ENCODE measurements at places on chromosomes 2 and 18. TPM values are rescaled to one million over a fixed set of nuclear protein-coding genes. Genes with fewer than 3 reads are reported as not detected.
A peak's percentile ranks its signal among the peaks of the same experiment; 100 is the strongest.

NMUR1 gene
- total RNA-seq, result not detected

DNA sequence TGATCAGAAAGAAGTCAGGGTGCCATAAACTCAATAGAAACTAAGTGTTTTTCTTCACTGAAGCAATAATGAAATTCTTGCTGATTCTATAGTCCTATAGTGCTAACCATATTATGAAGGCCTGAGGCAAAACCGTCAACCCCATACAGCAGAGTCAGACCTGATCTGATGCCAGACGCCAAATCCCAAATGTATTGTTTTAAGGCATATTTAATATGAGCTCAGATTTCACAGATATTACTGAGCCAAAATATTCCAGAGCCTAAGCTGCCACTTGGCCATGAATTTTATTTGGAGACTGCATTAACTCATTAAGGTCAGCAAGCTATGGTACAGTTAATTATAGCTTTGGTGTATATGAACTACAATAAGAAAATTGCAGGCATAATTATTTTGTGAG, 53.4 kb downstream of the SCN1A start:
- no peaks in the 10 kb centered on the region for H3K4me1 ChIP-seq
- no peak for DNase-seq
- H3K4me3 ChIP-seq, result no peak overlapping the region
- no peaks in the 10 kb centered on the region for H3K36me3 ChIP-seq
- H3K27me3 ChIP-seq, result no peaks in the 10 kb centered on the region
- no peak overlapping the region for H3K27ac ChIP-seq

DNA sequence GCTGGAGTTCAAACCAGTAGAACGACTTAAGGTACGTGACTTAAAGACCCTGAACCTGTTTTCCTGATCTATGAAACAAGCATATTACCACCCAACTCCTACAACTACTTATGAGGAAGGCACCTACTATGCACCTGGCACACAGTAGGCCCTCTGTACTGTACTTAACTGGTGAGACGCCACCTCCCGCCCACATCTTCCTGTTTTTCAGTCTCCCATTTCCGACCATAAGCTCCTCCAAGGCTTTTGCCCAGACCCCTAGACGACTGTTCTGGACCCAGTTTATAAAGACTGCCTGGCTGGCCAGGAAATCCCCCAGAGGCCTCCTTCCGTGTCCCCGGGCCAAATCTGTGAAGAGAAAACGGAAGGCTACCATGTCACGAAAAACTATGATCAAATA, 1.5 kb downstream of the GALNT14 start:
- peaks cover 6% of the 10 kb centered on the region for H3K4me1 ChIP-seq
- no peaks in the 10 kb centered on the region for H3K36me3 ChIP-seq
- peak overlapping the region; percentile 83 for H3K4me3 ChIP-seq
- no peak for DNase-seq

ZNF396 gene
- 3.6 TPM for total RNA-seq

ITGB6 gene
- not detected for total RNA-seq

DNA sequence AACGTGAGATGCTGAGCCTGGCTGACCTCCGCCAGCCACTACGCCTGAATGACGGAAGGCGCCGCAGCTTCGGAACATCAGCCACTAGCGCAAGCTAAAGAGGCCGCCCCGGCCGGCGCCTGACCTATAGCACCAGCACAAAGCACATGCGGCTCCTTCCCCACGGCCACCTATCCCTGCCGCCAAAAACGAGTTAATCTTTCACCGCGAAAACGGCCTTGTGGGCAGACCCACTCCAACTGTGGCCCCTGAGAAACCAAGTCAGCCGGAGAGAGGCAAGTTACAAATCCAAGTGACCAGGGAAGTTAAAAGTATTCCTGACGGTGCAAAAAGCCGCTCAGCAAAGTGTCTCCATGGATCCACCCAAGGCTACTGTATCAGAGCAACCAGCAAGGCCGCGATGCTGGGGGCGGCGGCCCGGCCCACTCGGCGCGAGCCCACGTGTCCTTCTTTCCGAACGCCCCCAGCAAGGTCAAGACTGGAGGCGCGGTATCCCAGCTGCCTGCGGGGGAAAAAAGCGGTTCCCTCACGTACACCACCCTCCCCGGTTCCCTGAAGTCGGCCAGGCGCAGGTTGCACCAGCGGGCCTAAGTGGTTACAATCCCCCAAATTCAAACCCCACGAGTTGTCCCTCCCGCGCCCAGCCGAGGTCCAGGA, 575 bp downstream of the HSPD1 start:
- DNase-seq, result peak; percentile 45
- peak overlapping the region; percentile 95 for H3K27ac ChIP-seq
- H3K27me3 ChIP-seq, result no peaks in the 10 kb centered on the region
- H3K4me1 ChIP-seq, result peaks cover 56% of the 10 kb centered on the region
- peak overlapping the region; percentile 97 for H3K4me3 ChIP-seq

- H3K27ac ChIP-seq, result no peak overlapping the region
- no peaks in the 10 kb centered on the region for H3K4me1 ChIP-seq
- H3K4me3 ChIP-seq, result no peak overlapping the region
- DNase-seq, result no peak
- H3K36me3 ChIP-seq, result no peaks in the 10 kb centered on the region
These were observed 484.5 kb upstream of the ZNF804A start for GRCh38 chr2:184113696-184114403.

- DNase-seq, result no peak
- H3K27me3 ChIP-seq, result no peaks in the 10 kb centered on the region
- no peaks in the 10 kb centered on the region for H3K4me1 ChIP-seq
- no peaks in the 10 kb centered on the region for H3K36me3 ChIP-seq
These were observed 11.1 kb downstream of the TRAK2 start for GRCh38 chr2:201440182-201440581.

MTIF2 gene
- 32.9 TPM for total RNA-seq

DNA sequence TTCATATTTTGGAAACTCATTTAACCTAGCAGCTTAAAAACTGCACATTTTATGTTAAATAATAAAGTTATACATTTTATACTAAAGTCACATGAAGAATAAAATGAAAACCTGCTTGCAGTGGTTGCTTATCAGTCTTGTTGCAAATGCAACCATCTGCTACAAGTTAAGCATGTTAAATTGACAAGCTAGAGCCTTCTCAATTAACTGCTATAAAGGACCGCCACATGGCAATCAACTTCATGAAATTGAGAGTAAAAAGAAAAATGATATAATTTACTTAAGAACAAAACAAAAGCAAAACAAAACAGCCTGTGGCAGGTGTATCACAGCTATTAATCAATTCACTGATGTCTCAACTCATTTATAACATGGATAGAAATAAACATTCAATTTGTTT, 78.7 kb downstream of the RTTN start:
- no peak overlapping the region for H3K4me3 ChIP-seq
- H3K27me3 ChIP-seq, result no peaks in the 10 kb centered on the region
- peaks cover 17% of the 10 kb centered on the region for H3K36me3 ChIP-seq

DNA sequence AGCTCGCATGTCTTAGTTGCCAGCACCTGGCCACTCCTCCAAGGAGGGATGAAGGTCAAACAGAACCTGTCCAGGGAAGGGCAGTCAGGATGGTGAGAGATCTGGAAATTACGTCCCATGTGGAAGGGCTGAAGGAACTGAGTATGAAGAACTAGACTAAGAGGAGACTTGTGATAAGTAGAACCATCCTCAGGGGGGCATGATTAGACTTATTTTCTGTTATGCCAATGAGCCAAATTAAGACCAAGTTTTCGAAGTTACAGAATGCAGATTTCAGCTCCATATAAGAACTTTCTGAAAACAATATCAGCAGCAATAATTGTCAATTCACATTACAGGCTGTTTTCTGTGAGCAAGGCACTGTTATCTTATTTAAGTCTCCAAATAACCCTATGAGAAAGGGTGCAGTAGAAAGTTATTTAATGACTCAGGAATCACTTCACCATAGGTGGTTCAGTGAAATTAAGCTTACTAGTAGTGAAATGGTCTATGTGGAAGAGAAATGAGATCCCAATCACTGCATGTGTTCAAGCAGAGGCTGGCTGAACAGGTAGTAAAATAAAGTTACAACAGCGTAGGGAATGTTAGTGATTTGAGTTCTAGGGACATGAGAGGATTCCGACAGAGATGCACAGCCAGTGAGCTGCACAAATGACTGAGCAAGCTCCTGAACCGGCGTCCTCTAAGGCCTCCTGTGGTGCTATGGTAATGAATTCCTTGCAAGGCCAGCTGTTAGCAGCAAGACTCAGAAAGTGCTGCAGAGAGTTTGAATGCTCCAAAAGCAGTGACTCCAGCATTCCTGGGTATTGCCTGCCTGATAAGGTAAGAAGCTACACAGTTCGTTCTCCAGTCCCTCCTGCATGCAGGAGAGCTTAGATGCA, 4.5 kb upstream of the DYM start:
- H3K4me1 ChIP-seq, result peaks cover 16% of the 10 kb centered on the region
- no peaks in the 10 kb centered on the region for H3K27me3 ChIP-seq

CKAP2L gene
- total RNA-seq, result 31.3 TPM

- no peak for DNase-seq
- peaks cover 30% of the 10 kb centered on the region for H3K36me3 ChIP-seq
- peaks cover 46% of the 10 kb centered on the region for H3K4me1 ChIP-seq
- no peak overlapping the region for H3K27ac ChIP-seq
These were observed 27.9 kb downstream of the SETBP1 start for GRCh38 chr18:44708451-44709083.

PID1 gene
- 0.91 TPM for total RNA-seq

CRYGC gene
- not detected for total RNA-seq

- no peak overlapping the region for H3K27ac ChIP-seq
- no peaks in the 10 kb centered on the region for H3K27me3 ChIP-seq
- peaks cover 2% of the 10 kb centered on the region for H3K36me3 ChIP-seq
- peaks cover 17% of the 10 kb centered on the region for H3K4me1 ChIP-seq
- DNase-seq, result no peak
- no peak overlapping the region for H3K4me3 ChIP-seq
These were observed 83.5 kb downstream of the LDLRAD4 start for GRCh38 chr18:13302040-13302439.

SKOR2 gene
- total RNA-seq, result 1.4 TPM

DNA sequence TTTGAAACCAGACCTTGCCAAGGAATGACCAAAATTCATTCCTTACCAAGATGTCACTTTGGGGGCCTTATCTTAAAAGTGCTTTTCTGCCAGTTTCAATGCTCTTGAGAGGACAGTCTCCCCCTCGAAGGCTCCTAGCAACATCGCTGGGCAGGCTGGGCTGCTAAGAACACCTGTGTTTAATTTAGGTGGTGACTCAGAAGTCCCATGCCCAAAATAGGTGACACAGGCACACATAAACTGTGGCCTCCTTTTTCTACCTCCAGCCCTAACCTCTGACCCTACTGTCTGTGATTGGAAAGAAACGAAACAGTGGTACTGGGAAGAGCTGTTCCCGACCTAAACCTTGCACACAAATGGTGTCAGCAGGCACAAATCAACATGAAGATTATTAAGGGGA, 28.7 kb upstream of the ROCK2 start:
- no peak for DNase-seq
- no peak overlapping the region for H3K27ac ChIP-seq
- no peak overlapping the region for H3K4me3 ChIP-seq

GRCh38 chr2:18186816-18187613, 308.5 kb downstream of the KCNS3 start:
- DNase-seq, result no peak
- H3K4me1 ChIP-seq, result no peaks in the 10 kb centered on the region
- no peak overlapping the region for H3K27ac ChIP-seq
- H3K36me3 ChIP-seq, result no peaks in the 10 kb centered on the region
- H3K4me3 ChIP-seq, result no peak overlapping the region
- H3K27me3 ChIP-seq, result peaks cover 37% of the 10 kb centered on the region

DNA sequence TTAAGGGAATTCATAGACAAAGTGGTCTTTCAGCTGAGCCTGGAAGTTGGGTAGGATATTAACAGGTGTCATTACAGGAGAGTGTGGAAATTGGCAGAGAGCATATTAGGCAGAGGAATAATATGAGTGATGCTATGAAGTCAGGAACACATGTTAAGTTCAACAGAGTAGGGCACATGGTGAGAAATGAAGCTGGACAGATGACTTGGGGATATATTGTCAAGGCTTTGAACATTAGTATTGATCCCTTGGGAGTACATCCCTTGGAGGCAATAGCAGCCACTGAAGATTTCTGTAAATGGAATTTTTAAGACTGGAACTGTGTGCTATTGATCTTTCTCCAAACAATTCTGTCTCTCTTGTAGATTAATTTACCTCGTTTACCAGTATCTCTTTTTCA, 170.7 kb downstream of the SCG2 start:
- no peak overlapping the region for H3K4me3 ChIP-seq
- no peaks in the 10 kb centered on the region for H3K4me1 ChIP-seq
- H3K27me3 ChIP-seq, result no peaks in the 10 kb centered on the region
- H3K27ac ChIP-seq, result no peak overlapping the region
- DNase-seq, result no peak

- DNase-seq, result no peak
- peaks cover 5% of the 10 kb centered on the region for H3K4me1 ChIP-seq
- no peaks in the 10 kb centered on the region for H3K27me3 ChIP-seq
These were observed 132.4 kb upstream of the FSHR start for GRCh38 chr2:49286726-49287125.

SNORC gene
- 3.0 TPM for total RNA-seq

DNA sequence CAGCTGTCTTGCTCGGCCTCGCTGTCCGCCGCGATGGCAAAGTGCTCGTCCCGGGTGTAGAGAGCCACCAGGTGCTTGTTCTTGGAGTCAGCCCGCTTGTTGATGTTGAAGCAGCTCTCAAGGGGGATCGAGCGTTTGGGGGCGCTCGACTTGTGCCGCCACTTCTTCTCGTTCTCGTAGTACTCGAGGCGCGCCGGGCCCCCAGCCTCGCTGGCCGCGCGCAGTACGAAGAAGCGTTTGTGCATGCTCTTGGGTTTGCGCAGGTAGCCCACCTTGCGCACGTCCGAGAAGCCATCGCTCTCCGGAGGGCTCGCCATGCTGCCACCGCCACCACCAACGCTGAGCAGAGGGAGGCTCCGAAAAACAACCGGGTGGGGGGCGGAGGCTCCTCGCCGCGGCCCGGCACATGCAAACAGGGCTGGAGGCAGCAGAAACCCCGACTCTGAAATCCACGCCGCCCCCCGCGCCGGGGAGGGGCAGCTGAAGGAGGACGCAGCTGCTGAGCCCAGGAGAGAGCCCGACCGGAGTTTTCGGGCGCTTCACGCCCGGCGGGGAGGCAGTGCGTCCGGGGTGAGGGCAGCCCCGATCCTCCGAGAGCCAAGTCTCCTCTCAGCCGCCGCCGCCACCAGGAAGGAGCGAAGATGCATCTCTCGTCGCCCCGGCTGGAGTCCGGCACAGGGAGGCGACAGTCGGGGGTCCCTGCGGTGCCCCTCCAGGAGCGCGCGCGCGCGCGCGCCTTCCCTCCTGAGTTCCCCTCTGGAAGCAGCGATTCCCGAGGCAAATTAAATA, 1.0 kb downstream of the IRS1 start:
- H3K4me1 ChIP-seq, result peaks cover 37% of the 10 kb centered on the region
- peaks cover 4% of the 10 kb centered on the region for H3K27me3 ChIP-seq
- no peak overlapping the region for H3K27ac ChIP-seq
- DNase-seq, result no peak

PLA2R1 gene
- 0.09 TPM for total RNA-seq

- peak; percentile 32 for DNase-seq
- H3K27ac ChIP-seq, result peak overlapping the region; percentile 90
- peaks cover 4% of the 10 kb centered on the region for H3K27me3 ChIP-seq
- peak overlapping the region; percentile 95 for H3K4me3 ChIP-seq
- peaks cover 5% of the 10 kb centered on the region for H3K36me3 ChIP-seq
These were observed 756 bp downstream of the ABI2 start for GRCh38 chr2:203328760-203329540.

CXCR1 gene
- not detected for total RNA-seq
